ENCODE measurements at places on chromosomes 7 and 10.
A peak's percentile ranks its signal among the peaks of the same experiment; 100 is the strongest.

- no peak for DNase-seq
These were observed 8.8 kb upstream of the CCNJ start for GRCh38 chr10:96034625-96035024.

DNA sequence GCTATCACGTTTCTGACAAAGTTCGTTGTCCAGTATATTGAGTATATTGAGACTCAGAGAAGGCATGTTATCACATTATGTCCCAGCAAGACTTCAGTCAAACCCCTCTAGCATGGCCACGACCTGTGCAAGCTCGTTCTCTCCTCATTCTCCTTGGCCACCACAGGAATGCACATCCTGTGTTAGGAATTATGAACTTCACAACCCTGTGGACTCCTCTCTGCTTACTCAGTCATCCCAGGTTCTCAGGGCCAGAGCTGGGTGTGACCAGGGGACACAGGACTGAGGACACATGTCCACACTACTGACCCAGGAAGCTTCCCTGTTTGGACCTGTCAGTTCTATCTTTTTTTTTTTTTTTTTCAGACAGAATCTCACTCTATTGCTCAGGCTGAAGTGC, 4.4 kb downstream of the SH2D4B start:
- DNase-seq = no peak

GRCh38 chr10:71390921-71391690, 5.6 kb upstream of the CDH23 start:
- no peak for DNase-seq

DNA sequence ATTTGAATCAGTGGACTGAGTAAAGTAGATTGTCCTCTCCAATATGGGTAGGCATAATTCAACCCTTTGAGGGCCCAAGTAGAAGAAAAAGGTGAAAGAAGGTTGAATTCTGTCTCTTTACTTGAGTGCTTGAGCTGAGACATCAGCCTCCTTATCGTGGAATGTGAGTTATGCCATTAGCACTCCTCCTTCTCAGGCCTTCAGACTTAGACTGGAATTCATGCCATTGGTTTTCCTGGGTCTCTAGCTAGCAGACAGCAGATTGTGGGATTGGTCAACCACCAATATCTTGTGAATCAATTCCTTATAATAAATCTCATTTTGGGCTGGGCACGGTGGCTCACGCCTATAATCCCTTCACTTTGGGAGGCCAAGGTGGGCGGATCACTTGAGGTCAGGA, 89.2 kb downstream of the CUL2 start:
- DNase-seq = peak; percentile 20

DNA sequence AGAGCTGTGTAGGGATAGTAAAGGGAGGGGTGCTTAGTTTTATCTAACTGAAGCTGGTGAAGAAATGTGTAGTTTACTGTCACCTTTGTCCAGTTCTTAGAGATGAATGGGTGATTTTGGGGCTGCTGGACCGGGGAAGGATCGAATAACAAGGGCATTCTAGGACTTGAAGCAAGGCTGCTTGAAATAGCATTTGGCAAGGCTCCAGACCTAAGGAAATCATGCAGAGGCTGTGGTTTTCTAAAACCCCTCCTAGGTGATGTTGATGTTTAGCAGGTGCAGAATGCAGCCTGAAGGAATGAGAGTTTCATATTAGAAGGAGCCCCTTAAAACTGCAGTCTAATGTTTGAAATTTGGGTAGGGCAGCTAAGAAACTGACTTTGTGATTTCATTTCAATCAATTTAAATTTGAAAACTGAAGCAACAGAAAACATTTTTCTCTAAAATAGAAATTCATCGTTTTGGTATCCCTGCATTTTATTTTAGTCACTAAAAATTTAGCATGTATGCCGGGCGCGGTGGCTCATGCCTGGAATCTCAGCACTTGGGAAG, 68.5 kb downstream of the TET1 start:
- DNase-seq = no peak

GRCh38 chr7:127995156-127995880, 35.9 kb downstream of the LRRC4 start:
- peak; percentile 55 for DNase-seq

GRCh38 chr10:9875353-9875752, 1142.3 kb upstream of the CELF2 start:
- DNase-seq = no peak

Measured in GM03348 (cell line).